T-helper 17 cell (primary cell): ENCODE measurements at places on chromosomes 2 and 18.

- no peak for DNase-seq
These were observed 113.0 kb upstream of the SLC1A4 start for GRCh38 chr2:64876137-64876647.

DNA sequence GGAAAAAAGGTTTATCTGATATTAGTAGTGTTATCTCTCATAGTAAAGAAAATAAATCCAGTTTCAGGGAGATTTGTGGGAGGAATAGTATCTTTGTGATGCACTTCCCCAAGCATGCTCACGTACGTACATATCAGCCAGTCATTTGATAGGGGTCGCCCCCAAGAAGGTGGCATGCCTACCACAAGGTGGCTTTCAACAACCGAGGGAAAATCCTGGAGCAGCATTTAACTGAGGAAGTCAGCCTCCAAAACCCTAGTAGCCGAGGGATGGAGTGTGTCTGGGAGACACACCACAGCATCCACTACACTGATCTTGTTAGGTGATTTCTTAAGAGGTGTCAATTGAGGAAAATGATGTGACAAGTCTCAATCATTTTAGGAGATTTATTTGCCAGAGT, 623.9 kb downstream of the NYAP2 start:
- DNase-seq = no peak

GRCh38 chr2:216057688-216058193, 23.9 kb downstream of the PECR start:
- peak; percentile 27 for DNase-seq

DNA sequence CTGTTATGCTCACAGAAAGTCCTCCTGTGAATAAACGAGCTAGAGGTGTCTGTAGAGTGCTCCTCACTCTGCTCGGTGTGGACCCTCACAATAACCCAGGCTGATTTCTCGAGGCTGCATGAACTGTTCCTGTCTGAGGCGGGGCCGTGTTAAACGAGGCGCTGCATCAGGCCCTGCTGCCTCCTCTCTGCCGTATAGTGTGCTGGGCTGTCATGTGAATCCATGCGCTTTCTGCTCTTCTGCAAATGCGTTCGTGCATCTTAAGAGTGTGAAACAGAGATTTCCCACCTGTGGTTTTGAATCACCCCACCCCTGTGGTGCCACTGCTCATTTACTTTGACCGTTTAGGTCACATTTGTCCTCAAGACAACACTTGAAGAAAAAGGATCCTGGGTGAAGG, 26.2 kb downstream of the TRAF3IP1 start:
- no peak for DNase-seq

- no peak for DNase-seq
These were observed 4.6 kb downstream of the HOXD1 start for GRCh38 chr2:176193048-176193447.

DNA sequence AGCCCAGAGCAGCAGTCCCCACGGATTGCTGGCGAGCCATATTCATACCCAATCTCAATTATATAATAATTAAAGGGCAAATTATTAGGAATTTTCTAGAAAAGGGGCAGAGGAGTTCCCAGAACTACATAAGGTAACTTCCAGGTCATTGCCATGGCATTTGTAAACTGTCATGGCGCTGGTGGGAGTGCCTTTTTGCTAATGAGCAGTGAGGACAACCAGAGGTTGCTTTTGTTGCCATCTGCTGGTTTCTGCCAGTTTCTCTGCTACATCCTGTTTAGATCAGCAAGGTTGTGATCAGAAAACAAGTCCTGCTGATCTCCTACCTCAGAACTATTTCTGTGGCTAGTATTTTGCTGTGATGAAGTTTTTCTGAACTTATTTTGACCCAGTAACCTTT, 159.8 kb upstream of the PIEZO2 start:
- no peak for DNase-seq

DNA sequence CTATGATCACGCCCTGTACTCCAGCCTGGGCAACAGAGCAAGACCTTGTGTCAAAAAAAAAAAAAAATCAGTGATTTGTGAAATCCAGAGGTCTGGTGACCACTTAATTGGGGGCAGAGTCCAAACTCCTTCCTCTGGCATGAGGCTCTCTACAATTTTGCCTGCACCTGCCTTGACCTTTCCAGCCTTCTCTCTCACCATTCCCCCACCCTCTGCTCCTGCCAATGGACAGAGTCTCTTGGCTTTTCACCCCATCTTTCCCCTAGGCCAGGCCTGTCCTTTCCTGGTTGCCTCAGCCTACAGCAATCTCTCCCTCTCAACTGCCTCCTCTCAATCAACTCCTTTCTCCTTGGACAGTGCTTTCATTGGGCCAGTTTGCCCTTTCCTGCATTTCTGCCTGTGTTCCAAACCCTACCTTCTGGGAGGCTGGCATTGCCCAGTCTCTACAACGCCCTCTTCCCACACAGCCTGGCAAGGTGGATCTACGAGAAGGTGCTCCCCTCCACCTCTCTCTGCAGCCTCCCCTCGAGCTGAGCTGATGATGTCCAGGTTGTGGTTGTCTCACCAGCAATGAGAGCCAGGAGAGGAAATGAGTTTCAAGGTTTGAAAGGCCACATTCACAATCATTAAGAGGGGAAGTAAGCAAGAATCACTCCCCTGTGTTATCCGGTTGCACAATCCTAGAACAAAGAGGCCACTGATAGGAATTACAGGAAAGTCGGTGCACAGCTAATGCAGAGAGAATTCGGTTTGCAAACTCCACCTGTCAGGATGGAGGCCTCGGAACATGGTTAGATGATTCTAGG, 39.5 kb upstream of the NPAS2 start:
- DNase-seq = no peak

DNA sequence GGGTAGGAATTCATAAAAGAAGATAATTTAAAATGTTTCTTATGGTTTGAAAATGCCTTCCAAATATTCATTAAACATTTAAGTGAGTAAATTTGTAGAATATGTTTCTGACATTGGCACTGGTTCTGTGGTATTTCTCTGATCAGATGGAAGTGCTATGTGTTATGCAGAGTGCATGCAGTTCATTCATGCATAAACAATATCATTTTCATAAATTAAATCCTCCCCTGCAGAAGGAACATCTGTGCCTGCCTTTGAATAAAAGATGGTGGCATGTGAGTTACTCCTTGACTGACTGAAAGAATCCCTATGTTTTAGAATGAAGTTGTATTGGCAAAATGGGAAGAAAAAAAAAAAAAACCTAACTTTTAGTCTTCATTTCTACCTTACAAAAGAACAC, 5.9 kb downstream of the NEUROD1 start:
- no peak for DNase-seq

DNA sequence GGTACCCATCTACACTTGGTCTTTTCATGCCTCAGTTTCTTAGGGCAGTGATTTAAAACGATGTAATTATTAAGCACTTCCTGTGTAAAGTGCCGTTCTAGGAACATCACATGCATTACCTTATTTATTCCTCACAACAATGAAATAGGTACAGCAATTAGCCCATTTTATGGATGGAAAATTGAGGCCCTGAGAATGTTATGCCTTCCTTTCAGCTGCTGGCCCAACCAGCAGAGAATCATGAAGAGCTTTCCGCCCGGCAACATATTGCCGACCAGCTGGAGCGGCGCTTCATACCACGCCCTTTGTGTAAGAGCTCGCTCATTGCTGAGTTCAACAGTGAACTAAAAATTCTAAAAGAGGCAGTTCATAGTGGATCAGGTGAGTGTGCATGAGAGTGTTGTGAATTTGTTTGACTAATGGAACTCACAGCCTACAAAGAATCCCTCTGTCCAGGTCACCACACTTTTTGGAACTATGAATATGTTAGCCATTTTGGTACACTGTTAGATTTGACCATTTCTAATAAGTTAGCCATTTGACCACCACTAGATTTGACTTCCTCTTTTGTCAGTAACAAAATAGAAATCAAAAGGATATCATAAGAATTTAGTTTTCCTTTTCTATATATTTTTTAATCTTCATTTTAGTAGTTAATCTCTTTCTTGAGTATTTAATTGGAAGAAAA, 25.6 kb upstream of the RPE start:
- DNase-seq = no peak

- DNase-seq = no peak
These were observed 59.4 kb downstream of the NAPG start for GRCh38 chr18:10585260-10585659.
